ENCODE measurements at places on chromosomes 6 and 20.
A peak's percentile ranks its signal among the peaks of the same experiment; 100 is the strongest.

- peak; percentile 7 for DNase-seq
Observed at GRCh38 chr6:43058531-43058930, 703 bp downstream of the MRPL2 start.

GRCh38 chr20:22833851-22834250 is 201.3 kb upstream of the SSTR4 start:
- peak; percentile 45 for DNase-seq

GRCh38 chr6:6483733-6484132 is 104.8 kb upstream of the LY86 start:
- DNase-seq, result no peak

GRCh38 chr20:51574248-51575033 is 31.9 kb upstream of the NFATC2 start:
- DNase-seq, result no peak

GRCh38 chr6:9346923-9347322 is 911.6 kb upstream of the SLC35B3 start:
- DNase-seq, result no peak

DNA sequence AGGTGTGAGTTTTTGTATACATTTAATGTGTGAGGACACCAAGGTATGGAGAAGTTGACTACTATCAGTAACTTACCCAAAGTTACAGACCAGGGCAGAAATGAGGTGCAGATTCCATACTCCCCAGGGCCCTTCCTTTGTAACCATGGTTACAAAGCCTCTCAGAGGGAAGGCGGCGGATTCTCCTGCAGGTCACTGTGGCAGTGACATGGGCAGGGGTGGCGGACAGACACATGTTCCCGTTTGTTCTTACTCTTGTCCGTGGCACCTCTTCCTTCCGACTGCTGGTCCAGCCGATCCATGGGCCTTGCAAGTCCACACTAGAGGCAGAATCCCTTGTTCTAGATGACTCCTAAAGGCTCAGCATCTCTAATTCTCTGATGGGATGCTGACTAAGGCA is 43.0 kb downstream of the PDYN start:
- no peak for DNase-seq

DNA sequence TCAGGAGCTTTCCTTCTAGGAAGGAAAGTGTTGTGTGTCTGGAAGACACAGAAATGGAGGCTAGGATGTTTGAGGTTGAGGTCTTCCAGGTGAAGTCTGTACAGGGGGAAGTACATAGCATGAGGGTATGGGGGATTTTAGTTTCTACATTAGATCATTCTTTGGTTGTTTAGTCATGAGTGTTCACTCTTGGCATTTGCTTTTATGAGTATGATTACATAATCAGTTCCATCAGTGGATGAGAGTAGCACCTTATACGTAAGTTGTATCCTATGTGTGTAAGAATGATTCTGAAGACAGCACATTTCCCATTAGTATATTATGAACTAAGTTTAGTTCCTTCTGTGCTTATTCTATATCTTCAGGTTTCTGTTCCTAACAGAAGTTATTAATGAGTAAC is 1.9 kb downstream of the CDYL start:
- DNase-seq, result peak; percentile 18

DNA sequence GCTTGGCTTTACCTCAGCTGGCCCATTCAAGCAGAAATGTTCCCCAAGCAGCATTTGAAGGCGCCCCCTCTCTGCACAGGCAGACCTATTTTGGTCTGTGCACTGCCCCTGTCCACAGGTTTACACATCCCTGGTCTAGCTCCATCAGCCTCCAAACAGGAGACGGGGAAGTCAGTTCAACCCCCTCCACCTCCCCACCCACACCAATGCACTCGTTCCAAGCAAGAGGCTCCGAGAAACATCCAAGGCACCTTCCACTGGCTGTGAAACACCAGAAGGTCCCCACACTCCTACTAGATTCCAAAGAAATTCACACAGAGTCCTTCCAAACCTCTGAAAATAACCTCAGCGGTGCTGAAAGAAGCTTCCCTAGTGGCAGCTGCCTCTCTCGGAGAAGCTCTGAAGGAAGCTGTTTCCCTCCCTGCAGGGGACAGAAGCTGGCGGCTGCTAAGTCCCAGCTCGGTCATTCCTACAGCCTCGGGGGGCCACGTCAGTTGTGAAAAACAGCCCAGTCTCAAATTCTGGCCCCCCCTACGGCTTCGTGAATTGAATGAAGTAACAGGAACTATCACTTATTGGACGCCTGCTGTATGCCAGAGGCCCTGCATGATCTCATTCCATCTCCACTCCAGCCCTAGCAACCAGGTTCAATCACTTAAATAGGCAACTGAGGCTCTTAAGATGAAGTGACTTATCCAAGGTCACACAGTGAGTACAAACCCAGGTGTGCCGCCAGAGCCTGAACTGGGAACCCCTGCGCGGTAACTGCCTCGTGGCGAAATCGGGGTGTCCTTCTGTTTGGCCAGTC is 815 bp downstream of the SPATA2 start:
- no peak for DNase-seq

DNA sequence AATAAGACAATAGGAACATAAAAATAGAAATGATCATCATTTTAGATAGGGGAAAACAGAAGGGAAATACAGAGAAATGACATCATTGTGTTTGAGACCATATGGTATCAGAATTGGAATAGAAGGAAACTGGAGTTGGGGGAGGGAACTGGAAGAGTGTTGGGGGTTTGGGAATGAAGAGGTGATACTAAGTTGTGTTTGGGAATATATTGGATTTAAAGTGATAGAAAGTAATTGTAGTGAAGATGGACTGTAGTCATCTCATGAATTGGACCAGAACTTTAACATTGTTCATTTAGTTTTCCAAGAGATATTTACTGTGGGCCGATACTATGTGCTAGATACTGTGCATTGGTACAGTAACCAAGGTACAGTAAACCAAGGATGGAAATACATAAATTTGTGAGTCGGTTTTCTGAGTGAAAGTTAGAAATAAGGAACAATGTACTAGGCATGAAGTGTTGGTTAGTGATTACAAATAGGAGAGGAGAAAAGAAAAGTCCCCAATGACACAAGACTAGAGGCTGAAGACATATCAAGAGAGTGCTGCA is 32.3 kb downstream of the KCNQ5 start:
- no peak for DNase-seq

- no peak for DNase-seq
Observed at GRCh38 chr6:43712579-43712978, 25.0 kb upstream of the MRPS18A start.

- no peak for DNase-seq
Observed at GRCh38 chr20:44739942-44740341, 5.7 kb upstream of the KCNK15 start.

DNA sequence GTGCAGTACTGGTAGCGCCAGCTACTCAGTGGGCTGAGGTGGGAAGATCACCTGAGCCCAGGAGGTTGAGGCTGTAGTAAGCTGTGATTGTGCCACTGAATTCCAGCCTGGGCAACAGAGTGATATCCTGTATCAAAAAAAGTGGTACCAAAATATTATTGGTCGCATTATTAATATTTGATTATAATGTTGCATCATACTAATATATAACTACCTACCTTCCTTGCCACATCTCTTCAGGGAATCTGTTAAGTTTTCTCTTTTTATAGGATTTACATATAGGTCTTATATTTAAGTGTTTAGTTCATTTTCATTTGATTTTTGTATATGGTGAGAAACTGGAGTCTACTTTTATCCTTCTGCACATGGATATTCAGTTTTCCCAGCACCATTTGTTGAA is 66.3 kb upstream of the PHACTR3 start:
- no peak for DNase-seq

DNA sequence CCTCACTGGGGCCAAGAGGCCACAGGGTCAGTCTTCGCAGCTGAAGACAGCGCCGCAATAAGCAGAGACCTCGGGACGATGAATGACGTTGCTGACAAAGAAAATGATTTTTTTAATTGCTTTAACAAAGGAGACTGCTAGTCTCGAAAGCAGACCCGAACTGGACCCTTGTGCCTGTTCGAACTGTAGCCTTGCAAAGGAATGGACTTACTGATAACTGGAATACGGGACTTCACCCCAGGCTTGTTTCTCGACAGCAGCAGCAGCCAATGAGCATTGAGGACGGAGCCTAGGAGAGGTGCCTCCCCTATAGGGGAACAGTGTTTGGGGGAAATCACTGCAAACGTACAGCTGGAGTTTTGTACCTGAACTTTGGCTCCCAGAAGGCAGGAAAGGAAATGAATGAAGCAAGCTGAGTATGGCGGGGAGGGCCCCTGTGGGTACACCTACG is 1.3 kb upstream of the TAF4 start:
- no peak for DNase-seq
